ENCODE measurements at places on chromosomes 7 and 10.
A peak's percentile ranks its signal among the peaks of the same experiment; 100 is the strongest.

GRCh38 chr10:86931872-86932271 lies 25.5 kb downstream of the MMRN2 start:
- no peak for DNase-seq

- DNase-seq, result no peak
Measured at GRCh38 chr7:136359333-136359903, 382.3 kb upstream of the MTPN start.

GRCh38 chr7:67777119-67777518 lies 780.5 kb downstream of the TYW1 start:
- DNase-seq, result no peak

- no peak for DNase-seq
Measured at GRCh38 chr10:32256613-32257437, 90.1 kb downstream of the EPC1 start.

DNA sequence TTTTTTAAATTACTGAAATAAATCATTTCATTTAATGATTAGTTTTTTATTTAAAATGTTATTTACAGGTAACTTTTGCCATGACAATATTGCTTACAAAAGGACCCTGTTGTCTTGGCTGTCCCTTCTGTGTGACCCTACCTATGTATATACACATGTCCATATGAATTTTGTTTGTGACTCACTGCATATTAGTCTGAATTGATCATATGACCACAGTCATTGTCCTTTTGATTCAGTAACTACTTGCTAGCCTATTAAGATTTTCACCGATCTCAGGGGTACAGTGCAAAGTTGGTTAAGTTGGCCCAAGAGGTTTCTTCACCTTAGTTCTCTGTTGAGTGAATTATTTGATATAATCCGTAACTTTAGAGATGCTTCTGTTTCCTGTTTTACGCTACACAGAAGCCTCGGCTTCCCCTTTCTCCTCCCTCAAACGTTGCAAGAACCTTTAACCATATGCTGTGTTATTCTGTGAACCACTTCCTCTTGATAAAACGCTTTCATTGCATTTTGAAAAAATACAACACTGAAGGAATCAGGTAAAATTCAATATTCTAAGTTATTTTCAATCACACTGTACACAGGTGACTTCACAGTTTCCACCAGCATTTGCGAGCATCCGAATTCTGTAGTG lies 43.9 kb downstream of the APBB1IP start:
- no peak for DNase-seq

- DNase-seq, result peak; percentile 34
Measured at GRCh38 chr10:51700228-51700817, 928 bp upstream of the CSTF2T start.

DNA sequence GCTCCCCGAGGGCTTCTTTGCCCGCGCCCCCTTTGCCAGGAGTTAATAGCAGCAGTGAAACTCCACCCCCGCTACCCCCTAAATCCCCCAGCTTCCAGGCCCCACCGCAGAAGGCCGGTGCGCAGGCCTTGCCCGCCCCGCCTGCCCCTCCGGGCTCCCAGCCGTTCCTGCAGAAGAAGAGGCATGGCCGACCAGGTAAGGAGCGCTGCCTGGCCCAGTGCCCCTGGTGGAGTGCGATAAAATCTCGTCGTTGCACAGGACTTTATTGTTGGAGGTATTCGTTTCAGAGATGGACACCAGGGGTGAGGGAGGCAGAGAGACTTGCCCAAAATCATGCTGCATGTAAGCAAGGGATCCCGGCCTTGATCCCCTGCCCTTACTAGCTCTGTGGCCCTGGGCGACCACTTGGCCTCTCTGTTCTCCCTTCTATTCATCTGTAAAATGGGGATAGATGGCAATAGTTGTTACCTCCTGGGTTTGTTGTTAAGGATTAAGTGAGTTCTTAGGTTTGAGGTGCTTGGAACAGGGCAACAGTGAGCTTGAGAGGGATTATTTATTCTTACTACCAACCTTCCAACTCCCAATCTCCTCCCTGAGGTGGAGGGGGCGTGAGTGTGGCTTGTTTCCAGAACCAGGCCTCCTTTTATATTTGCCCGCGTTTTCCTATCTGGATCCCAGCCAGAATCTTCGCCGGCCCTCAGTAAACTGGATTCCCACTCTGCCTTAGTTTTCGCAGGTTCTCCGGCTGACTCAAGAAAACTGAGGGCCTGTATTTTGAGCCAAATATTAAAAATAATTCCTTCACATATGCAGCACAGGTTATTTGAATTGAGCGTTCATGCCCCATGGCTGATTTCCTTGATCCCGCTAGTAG lies 78.3 kb downstream of the WIPF3 start:
- no peak for DNase-seq

GRCh38 chr10:96834120-96834519 lies 2.0 kb downstream of the LCOR start:
- no peak for DNase-seq

GRCh38 chr10:43863270-43863669 lies 214.6 kb upstream of the ZNF32 start:
- DNase-seq, result no peak

- no peak for DNase-seq
Measured at GRCh38 chr10:15367296-15368085, 3.6 kb downstream of the FAM171A1 start.

DNA sequence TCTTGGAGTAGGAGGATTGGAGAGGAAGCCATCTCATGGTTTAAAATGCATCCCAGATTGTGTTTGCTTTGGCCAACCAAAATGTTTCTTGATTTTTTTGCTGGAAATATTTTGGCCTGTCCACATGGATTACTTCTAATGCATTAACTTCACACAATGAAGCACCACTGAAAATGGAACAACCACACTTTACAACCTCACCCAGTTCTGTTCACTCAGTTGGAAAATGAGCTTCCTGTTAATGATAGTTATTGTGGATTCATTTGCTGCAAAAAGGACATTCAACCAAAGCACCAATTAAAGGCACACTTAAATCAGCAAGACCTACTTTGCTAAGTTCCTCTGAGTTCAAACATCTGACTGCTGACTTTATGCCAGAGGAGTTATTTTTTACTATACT lies 11.3 kb upstream of the A1CF start:
- no peak for DNase-seq

DNA sequence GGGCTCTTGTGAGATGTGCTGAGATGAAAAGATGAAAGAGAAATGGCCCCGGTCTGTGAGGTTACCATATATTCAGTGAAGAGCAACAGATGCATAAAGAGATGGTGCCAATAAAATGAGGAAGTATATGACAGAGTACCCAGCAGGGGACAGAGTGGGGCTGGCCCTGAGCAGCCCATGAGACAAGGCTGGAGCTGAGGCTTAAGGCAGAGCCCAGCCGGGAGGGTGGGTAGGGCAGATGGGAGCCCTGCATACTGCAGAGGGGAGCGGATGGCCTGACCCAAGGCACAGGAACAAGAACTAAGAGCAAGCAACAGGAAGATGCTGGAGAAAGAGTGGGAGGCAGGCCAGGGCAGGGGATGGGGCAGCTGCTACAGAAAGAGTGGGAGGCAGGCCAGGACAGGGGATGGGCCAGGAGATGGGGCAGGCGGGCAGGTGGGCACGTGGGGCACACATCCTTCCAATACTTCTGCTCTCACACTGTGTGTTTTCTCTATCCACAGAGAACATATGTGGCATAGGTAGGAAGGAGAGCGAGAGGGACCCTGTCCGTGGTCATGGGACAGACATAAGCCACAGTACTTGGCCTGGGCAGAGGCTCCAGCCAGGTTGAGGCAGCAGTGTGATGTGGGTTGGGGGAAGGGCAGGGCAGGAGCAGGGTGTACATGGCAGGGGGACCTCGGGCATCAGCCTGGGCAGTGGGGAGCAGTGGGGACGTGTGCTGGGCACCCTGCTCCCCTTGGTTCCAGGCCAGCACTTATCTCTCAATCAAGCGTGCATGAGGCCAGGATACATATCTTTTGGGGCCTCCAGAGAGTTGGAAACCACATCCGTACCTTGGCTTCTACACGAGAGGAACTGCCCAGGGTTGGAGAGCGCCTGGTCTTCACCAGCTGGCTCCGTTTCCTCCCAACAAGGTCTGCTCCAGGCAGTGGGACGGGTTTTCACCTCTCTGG lies 91.6 kb upstream of the IKZF1 start:
- no peak for DNase-seq

- no peak for DNase-seq
Measured at GRCh38 chr7:66150471-66150870, 35.8 kb downstream of the CRCP start.

GRCh38 chr10:132973903-132974241 lies 31.5 kb upstream of the CFAP46 start:
- no peak for DNase-seq

DNA sequence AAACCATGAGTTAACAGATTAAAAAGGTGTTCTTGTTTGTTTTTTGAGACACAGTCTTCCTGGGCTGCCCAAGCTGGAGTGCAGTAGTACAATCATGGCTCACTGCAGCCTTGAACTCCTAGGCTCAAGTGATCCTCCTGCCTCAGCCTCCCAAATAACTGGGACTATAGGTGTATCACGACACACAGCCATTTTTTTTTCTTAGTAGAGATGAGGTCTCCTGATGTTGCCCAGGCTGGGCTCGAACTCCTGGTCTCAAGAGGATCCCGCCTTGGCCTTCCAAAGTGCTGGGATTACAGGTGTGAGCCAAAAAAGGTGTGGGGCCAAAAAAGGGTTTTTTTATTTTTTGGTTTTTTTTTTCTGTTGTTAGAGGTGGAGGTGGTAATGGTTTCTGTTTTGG lies 29.3 kb downstream of the KMT2C start:
- no peak for DNase-seq

- no peak for DNase-seq
Measured at GRCh38 chr7:105216786-105217185, 171.9 kb downstream of the SRPK2 start.

- DNase-seq, result no peak
Measured at GRCh38 chr10:62658516-62658915, 146.0 kb upstream of the ADO start.

DNA sequence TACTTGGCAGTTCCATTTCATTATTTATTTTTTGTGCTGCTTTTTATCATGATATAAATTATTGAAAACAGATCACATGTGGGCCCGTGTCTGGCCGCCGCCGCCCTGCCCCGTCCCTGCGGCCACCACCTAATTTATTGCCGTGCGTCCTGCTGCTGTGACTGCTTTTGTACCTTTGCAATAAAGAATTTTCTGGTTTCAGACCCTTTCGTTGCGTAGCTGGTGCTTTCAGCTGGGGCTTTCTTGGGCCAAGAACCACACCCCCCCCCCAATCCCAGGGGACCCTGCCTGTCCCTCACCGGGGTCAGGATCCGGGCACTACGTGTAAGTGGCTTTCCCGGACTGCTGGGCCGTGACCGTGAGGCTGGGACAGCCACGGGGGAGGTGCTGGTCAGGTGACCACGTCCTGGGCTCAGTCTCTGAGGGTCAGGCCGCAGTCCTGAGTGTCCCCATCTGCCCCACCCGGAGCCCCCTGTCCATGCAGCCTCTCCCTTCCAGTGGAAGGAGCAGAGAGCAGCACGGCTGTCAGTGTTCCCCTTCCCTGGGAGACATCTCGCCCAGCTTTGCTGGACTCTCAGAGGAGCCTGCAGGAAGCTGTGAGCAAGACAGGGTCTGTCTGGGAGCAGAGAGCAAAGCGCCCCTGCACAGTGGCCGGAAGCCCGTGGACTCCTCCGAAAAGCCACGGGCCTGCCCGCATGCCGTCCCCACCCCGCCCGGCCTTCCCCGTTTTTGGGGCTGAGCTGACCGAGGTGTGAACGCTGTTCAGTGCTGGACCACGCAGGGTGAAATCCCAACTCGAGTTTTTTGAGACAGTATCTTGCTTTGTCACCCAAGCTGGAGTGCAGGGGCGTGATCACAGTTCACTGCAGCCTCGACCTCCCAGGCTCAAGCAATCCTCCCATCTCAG lies 12.6 kb downstream of the MAFK start:
- no peak for DNase-seq

- no peak for DNase-seq
Measured at GRCh38 chr10:110502072-110502845, 4.6 kb downstream of the DUSP5 start.

- DNase-seq, result no peak
Measured at GRCh38 chr10:43854007-43854406, 205.3 kb upstream of the ZNF32 start.

GRCh38 chr7:46033592-46033991 lies 112.5 kb upstream of the IGFBP3 start:
- DNase-seq, result no peak

DNA sequence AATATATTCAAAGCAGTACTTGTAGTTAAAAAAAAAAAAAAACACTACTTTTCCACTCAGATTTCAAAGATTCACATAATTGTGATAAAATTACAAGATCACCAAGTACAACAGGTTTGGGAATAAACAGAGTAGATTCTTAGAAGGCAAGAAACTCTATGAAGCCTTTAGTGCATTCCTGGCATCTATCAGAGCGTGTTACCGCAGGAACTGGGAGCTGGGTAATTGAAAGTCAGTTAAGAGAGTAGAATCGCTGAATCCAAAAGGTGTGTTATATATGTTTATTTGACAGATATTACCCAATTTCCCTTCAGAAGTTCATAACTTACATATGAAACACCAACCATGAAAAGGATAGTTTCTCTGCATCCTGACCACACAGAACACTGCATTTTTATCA lies 159.2 kb upstream of the PLXNA4 start:
- no peak for DNase-seq

GRCh38 chr7:37675749-37676148 lies 7.8 kb upstream of the GPR141 start:
- no peak for DNase-seq

- DNase-seq, result no peak
Measured at GRCh38 chr7:159030490-159031134, 114.1 kb downstream of the VIPR2 start.

DNA sequence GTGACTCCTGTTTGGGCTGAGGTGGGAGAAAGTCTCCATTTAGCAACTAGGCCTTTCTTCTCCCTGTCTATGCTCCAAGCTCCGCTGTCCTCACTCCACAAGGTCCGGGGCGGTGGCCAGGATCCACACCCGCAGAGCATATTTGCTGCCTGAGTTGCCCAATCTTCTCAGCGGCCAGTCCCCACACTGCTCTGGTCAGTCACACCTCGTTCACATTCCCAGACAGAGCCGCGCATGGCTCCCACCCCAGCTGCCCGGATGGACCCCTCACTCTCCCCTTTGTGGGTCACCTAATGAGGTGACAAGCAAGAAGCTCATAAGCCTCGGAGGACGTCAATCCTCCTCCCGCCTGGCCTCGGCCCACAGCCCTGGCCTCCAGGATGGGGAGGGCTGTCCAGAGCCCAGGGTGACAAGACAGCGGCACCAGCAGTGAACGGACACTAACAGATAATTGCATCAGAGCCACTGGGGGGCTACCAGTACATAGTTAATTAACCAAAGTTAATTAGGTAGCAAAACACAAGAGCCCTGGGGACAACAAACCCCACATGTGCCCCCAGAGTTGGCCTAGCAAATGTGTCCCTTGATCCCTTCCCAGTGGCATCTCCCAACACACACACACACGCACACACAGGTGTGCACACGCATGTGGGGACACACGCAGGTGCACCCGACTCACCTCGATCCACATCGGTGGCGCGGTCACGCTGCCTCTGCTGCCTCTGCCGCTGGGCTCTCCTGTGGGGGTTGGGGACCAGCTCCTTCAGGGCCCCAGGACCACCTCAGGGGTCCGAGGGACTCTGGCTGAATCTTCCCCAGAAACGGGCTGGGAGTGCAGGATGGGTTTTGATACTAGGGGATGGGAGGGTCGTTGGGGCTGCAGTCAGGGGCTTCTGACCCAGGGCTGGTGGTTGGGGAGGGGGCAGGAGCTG lies 11.8 kb downstream of the EPHA1 start:
- DNase-seq, result no peak

GRCh38 chr7:45652630-45653029 lies 78.5 kb downstream of the ADCY1 start:
- DNase-seq, result no peak

Measured in HS-27A (cell line).